ENCODE measurements at places on chromosomes 1 and 21. TPM values are rescaled to one million over a fixed set of nuclear protein-coding genes. Genes with fewer than 3 reads are reported as not detected.

The OR2T34 gene
- not detected for total RNA-seq

DNA sequence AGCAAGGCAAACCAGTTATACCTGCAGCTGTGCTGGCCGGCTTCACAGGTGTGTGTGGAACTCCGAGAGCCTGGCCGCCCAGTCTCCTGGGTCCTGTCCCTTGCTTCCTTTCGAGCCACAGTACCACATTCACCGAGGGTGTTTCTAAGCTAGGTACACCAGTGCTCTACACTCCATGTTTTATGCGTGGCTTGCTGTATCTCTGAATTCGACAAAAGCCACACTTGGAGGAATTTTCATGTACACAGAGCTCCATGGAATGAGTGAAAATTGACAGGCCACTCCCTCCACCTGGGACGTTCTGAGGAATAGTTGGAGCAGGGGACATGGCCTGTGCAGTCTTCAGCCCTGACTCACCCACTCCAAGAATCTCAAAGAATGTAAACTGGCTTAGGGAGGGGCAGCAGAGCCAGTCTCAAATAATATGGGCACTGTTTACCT, 14.0 kb downstream of the ETS2 start:
- no peaks in the 10 kb centered on the region for H3K4me1 ChIP-seq
- H3K27me3 ChIP-seq = no peaks in the 10 kb centered on the region
- no peak for DNase-seq

The CACHD1 gene
- 0.11 TPM for total RNA-seq

The CELA2A gene
- total RNA-seq = not detected

- no peak for DNase-seq
- H3K36me3 ChIP-seq = no peaks in the 10 kb centered on the region
- no peaks in the 10 kb centered on the region for H3K27me3 ChIP-seq
- no peak overlapping the region for H3K4me3 ChIP-seq
- no peak overlapping the region for H3K27ac ChIP-seq
Measured at GRCh38 chr1:50604580-50604979, 181.3 kb upstream of the DMRTA2 start.

GRCh38 chr1:47751193-47751592, 246.0 kb downstream of the TRABD2B start:
- H3K4me3 ChIP-seq = no peak overlapping the region
- H3K27ac ChIP-seq = no peak overlapping the region
- H3K27me3 ChIP-seq = peaks cover 6% of the 10 kb centered on the region

GRCh38 chr21:45351526-45352275, 53.3 kb upstream of the COL18A1 start:
- H3K4me3 ChIP-seq = no peak overlapping the region
- no peak overlapping the region for H3K27ac ChIP-seq
- DNase-seq = no peak
- H3K36me3 ChIP-seq = no peaks in the 10 kb centered on the region
- H3K4me1 ChIP-seq = no peaks in the 10 kb centered on the region

DNA sequence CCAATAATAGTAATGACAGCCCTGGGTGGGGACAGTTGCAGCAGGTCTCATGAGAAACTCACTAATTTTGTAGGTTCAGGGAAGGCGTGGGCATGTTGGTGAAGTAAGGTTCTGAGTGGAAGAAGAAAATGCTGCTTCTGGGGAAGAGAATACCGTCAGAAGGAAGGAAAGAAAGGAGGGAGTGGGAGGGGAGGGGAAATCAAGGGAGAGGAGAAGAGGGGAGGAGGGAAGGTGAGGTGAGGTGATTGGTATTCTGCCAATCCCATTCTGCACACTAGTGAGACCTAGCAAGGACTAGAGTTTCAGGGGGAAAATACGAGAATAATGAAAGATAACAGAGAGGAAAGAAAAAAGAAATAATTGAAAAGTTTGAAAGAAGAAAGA, 32.4 kb upstream of the MGST3 start:
- H3K4me1 ChIP-seq = peaks cover 32% of the 10 kb centered on the region
- no peaks in the 10 kb centered on the region for H3K36me3 ChIP-seq
- H3K27me3 ChIP-seq = peaks cover 16% of the 10 kb centered on the region
- peak overlapping the region; percentile 87 for H3K4me3 ChIP-seq

- H3K36me3 ChIP-seq = no peaks in the 10 kb centered on the region
- DNase-seq = no peak
- no peak overlapping the region for H3K4me3 ChIP-seq
- H3K4me1 ChIP-seq = no peaks in the 10 kb centered on the region
Measured at GRCh38 chr1:230820568-230820967, 47.8 kb downstream of the C1orf198 start.

The GJC2 gene
- 2.2 TPM for total RNA-seq

DNA sequence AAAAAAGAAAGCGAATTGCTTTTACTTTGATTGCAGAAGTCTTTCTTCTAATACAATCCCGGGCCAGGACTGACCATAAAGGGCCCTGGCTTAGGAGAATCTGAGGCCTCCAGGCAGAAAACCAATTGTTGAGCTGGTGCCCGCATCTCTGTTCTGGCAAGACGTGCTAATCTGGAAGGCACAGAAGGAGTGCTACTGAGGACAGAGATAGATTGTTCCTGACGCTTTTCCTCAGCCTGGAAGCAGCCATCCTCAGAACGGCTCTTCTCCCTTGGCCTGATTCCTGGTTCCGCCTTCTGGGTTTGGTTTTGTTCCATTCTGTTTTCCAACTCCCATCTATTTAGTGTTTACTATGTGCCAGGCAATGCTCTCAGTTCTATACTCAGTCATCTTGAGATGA, 44.8 kb upstream of the SPOCD1 start:
- no peaks in the 10 kb centered on the region for H3K27me3 ChIP-seq
- no peak overlapping the region for H3K4me3 ChIP-seq
- H3K27ac ChIP-seq = no peak overlapping the region
- no peaks in the 10 kb centered on the region for H3K36me3 ChIP-seq
- DNase-seq = peak; percentile 35

GRCh38 chr1:39065542-39065941, 39.4 kb downstream of the NDUFS5 start:
- no peaks in the 10 kb centered on the region for H3K4me1 ChIP-seq
- DNase-seq = no peak
- H3K27ac ChIP-seq = no peak overlapping the region
- no peaks in the 10 kb centered on the region for H3K27me3 ChIP-seq
- H3K4me3 ChIP-seq = no peak overlapping the region
- no peaks in the 10 kb centered on the region for H3K36me3 ChIP-seq

The URB1 gene
- total RNA-seq = 56.0 TPM

GRCh38 chr1:114026797-114027196, 47.5 kb downstream of the OLFML3 start:
- no peaks in the 10 kb centered on the region for H3K4me1 ChIP-seq
- DNase-seq = no peak
- no peaks in the 10 kb centered on the region for H3K36me3 ChIP-seq
- H3K27ac ChIP-seq = no peak overlapping the region
- no peaks in the 10 kb centered on the region for H3K27me3 ChIP-seq

GRCh38 chr1:206932177-206932576, 10.4 kb upstream of the FCMR start:
- no peaks in the 10 kb centered on the region for H3K27me3 ChIP-seq
- no peaks in the 10 kb centered on the region for H3K36me3 ChIP-seq
- H3K4me3 ChIP-seq = no peak overlapping the region
- peaks cover 19% of the 10 kb centered on the region for H3K4me1 ChIP-seq
- DNase-seq = no peak
- H3K27ac ChIP-seq = no peak overlapping the region

- H3K27ac ChIP-seq = no peak overlapping the region
- H3K4me3 ChIP-seq = no peak overlapping the region
- peaks cover 72% of the 10 kb centered on the region for H3K27me3 ChIP-seq
- DNase-seq = no peak
- no peaks in the 10 kb centered on the region for H3K4me1 ChIP-seq
Measured at GRCh38 chr1:163069655-163070277, 605 bp downstream of the RGS4 start.

- no peak overlapping the region for H3K27ac ChIP-seq
- no peak for DNase-seq
- no peaks in the 10 kb centered on the region for H3K27me3 ChIP-seq
- no peak overlapping the region for H3K4me3 ChIP-seq
- H3K36me3 ChIP-seq = no peaks in the 10 kb centered on the region
Measured at GRCh38 chr1:201495551-201496295, 11.2 kb downstream of the CSRP1 start.

DNA sequence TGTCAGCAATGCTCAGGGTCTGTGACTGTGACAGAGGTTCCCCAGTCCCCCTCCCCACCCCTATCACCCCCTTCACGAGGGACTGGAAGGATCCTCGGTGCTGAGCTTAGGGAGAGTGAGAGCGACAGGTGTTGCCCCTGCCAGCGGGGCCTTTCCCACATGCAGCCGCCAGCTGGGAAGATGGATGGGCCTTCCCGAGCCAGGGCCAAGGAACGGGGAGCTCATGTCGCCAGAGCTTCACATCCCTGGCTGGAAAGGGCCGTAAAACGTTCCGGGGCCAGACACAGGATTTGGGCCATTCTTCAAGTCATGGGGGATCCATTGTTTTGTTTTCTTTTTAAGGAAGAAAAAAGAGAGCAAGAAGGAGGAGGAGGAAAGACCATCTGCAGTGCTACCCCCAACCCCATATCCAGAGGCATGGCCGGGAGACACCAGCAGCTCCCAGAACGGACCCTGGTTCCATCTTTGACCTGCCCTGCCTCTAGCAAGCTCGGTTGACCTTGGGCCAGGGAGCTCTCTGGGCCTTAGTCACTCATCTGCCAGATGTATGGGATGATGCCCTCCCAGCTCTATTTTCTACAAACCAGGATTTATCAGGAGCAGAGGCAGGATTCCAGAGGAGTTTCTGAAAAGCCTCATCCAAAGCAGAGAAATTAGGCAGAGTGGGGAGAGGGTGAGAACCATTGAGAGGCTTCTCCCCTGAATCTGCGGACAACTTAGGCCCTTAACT, 54.1 kb downstream of the TAS1R2 start:
- no peaks in the 10 kb centered on the region for H3K4me1 ChIP-seq
- H3K4me3 ChIP-seq = no peak overlapping the region
- no peak for DNase-seq
- H3K27me3 ChIP-seq = no peaks in the 10 kb centered on the region
- no peak overlapping the region for H3K27ac ChIP-seq

The ARHGAP30 gene
- total RNA-seq = 217 TPM

- no peak overlapping the region for H3K27ac ChIP-seq
- no peak overlapping the region for H3K4me3 ChIP-seq
- peaks cover 4% of the 10 kb centered on the region for H3K4me1 ChIP-seq
- no peaks in the 10 kb centered on the region for H3K27me3 ChIP-seq
Measured at GRCh38 chr1:246096356-246096755, 410.7 kb downstream of the SMYD3 start.

The SLFNL1 gene
- total RNA-seq = 0.14 TPM

DNA sequence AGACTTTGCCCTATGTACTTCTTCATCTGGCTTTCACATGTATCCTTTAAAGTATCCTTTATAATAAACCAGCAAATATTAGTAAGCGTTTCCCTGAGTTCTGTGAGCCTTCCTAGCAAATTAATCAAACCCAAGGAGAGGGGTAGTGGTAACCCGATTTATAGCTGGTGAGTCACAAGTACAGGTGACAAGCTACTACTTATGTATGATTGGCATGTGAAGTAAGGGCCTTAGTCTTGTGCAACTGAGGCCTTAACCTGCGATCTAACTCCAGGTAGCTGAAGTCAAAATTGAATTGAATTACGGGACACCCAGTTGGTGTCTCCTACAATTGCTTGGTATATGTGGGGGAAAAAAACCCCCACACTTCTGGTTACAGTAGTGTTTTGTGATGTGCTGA, 26.0 kb downstream of the SLC16A1 start:
- H3K36me3 ChIP-seq = peaks cover 5% of the 10 kb centered on the region
- H3K27ac ChIP-seq = no peak overlapping the region
- no peak overlapping the region for H3K4me3 ChIP-seq
- no peak for DNase-seq
- peaks cover 9% of the 10 kb centered on the region for H3K4me1 ChIP-seq

The S100A5 gene
- not detected for total RNA-seq

- no peak overlapping the region for H3K27ac ChIP-seq
- H3K27me3 ChIP-seq = no peaks in the 10 kb centered on the region
- H3K4me3 ChIP-seq = no peak overlapping the region
- H3K4me1 ChIP-seq = no peaks in the 10 kb centered on the region
- no peaks in the 10 kb centered on the region for H3K36me3 ChIP-seq
Measured at GRCh38 chr1:194866153-194866552, 1679.7 kb upstream of the B3GALT2 start.

DNA sequence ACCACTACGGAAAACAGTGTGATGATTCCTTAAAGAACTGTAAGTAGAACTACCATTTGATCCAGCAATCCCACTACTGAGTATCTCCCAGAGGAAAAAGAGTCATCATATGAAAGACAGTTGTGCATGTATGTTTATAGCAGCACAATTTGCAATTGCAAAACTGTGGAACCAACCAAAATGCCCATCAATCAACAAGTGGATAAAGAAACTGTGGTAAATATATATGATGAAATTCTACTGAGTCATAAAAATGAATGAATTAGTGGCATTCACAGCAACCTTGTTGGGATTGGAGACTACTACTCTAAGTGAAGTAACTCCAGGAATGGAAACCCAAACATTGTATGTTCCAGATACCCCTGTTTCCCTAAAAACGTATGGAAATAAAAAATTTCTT, 337.0 kb upstream of the PTBP2 start:
- DNase-seq = no peak
- H3K27me3 ChIP-seq = no peaks in the 10 kb centered on the region
- H3K36me3 ChIP-seq = no peaks in the 10 kb centered on the region
- H3K4me3 ChIP-seq = no peak overlapping the region

The CLCA4 gene
- not detected for total RNA-seq

The OLFML2B gene
- total RNA-seq = not detected

The WNT2B gene
- 0.86 TPM for total RNA-seq

The LEMD1 gene
- total RNA-seq = not detected

GRCh38 chr21:36790616-36791015, 91.7 kb downstream of the SIM2 start:
- H3K4me3 ChIP-seq = no peak overlapping the region
- no peaks in the 10 kb centered on the region for H3K4me1 ChIP-seq
- no peaks in the 10 kb centered on the region for H3K27me3 ChIP-seq

- peaks cover 7% of the 10 kb centered on the region for H3K36me3 ChIP-seq
- H3K27ac ChIP-seq = no peak overlapping the region
- no peak overlapping the region for H3K4me3 ChIP-seq
Measured at GRCh38 chr21:34924771-34925419, 124.2 kb downstream of the RUNX1 start.

The KRTAP7-1 gene
- total RNA-seq = not detected

DNA sequence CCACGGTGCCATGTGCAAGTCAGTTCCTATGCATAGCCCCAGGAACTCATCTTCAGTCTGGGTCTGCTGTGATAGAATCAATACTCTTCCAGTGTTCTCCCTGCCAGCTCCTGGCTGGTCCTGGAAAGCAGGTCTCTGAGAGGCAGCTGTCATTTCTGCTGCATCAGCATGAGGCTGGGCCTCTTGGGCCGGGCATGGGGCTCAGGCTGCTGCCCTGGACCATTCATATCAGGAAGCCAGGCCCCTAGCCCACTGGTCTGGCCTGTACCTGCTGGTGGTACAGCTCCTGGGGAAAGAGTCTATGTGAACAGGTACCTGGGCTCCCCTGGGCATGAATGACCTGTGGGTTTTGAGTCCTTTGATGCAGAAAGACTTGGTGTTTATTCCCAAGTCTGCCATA, 173.6 kb upstream of the CSF3R start:
- no peak overlapping the region for H3K27ac ChIP-seq
- H3K4me3 ChIP-seq = no peak overlapping the region
- peaks cover 18% of the 10 kb centered on the region for H3K4me1 ChIP-seq
- H3K36me3 ChIP-seq = no peaks in the 10 kb centered on the region
- peaks cover 54% of the 10 kb centered on the region for H3K27me3 ChIP-seq

The TMEM61 gene
- total RNA-seq = not detected

GRCh38 chr21:33367309-33367973, 35.8 kb upstream of the IFNGR2 start:
- peaks cover 22% of the 10 kb centered on the region for H3K36me3 ChIP-seq
- no peak overlapping the region for H3K4me3 ChIP-seq

The CCDC27 gene
- total RNA-seq = not detected

The CD34 gene
- not detected for total RNA-seq
